Activated CD4-positive, alpha-beta memory T cell treated with anti-CD3 and anti-CD28 coated beads, Interleukin-2, amount 10 ng/mL, durations not matched to agents 7 days and 5 days (primary cell): ENCODE measurements at places on chromosomes 1 and 21.
A peak's percentile ranks its signal among the peaks of the same experiment; 100 is the strongest.

DNA sequence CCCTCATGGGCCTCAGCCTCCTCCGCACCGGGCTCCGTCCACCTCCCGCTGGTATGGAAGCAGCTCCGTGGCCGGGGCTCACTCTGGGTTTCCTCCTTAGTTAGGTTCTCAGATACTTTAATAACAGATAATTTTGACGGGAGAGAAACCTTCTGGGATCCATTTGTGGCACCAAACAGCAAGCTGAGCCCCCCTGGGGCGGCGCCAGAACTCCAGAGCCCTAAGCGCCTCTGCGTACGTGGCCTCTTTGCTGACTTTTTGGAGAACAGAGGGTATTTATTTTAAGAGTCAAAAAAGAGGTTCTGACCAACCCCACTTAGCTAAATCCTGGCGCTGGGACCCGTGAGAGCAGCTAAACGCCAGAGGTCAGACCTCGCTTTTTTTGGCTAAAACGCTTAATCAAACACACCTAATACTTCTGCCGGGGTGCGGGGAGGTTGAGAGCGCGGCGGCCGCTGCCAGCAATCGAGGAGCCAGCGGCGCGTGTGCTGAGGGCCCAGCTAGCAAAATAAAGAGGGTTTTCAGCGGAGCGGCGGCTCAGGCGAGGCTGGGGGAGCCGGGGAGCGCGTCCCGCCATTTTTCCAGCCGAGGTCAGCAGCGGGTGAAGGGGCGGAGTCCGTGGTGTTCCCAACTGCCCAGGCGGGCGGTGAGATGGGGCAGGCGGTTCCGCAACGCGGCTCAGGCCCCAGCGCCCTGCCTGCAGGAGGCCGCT lies 171.7 kb downstream of the PRDM16 start:
- DNase-seq = no peak

GRCh38 chr1:228802386-228803220 lies 67.3 kb downstream of the RHOU start:
- no peak for DNase-seq

GRCh38 chr21:35543746-35544145 lies 494.6 kb upstream of the RUNX1 start:
- DNase-seq = no peak

- DNase-seq = peak; percentile 62
These were observed 139.4 kb downstream of the DHRS3 start for GRCh38 chr1:12478612-12478985.

GRCh38 chr1:54227891-54228310 lies 27.9 kb downstream of the MRPL37 start:
- no peak for DNase-seq

DNA sequence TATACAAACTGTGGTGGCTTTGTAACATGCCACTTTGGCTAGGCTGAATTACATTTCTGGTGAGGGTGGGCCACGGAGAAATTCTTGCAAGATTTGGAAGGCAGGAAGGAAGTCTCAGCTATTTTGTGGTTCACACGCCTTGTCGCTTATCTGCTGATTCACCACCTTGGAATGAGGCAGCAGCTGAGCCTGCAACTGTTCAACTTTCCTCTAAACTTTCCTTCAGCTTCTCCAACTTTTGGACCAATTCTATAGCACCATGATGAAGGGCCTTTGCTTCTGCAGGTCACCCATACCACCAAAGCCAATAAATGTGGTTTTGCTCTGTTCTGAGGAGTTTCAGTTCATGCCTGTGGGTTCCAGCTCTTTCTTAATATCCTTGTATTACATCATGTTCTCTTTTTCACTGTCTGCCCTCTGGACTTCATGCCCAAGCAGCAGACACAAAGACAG lies 337.6 kb upstream of the SNX7 start:
- peak; percentile 48 for DNase-seq

DNA sequence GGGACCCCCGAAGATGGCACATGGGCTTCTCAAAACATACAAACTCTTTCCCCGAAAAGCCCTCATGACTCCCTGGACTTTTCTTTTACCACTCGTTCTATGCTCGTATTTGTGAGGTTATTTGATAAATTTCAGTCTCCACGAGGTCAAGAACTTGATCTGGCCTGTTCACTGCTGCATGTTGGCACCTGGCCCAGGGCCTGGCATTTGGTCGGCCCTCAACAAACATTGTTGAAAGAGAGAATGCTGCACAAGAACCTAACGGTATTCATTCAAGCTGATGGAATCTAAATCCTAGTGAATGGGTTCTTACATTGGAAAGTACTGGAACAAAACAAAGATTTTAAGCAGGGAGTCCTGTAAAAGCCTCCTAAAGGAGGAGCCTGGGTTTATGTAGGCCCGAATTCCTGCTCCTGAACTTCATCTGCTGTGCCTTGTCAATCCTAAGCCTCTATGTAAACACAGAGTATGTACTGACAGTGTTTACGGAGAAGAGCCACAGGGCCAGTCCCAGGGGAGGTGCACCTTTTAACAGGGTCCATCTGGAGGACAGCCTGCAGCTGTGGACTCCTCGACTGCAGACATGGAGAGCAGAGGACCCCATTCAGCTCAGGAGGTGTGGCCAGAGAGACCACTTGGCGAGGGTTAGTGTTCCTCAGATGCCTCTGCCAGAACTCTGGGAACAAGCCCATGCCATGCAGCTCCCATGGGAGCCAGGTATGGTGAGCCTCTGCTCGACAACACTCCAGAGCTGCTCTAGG lies 46.9 kb downstream of the L1TD1 start:
- no peak for DNase-seq

DNA sequence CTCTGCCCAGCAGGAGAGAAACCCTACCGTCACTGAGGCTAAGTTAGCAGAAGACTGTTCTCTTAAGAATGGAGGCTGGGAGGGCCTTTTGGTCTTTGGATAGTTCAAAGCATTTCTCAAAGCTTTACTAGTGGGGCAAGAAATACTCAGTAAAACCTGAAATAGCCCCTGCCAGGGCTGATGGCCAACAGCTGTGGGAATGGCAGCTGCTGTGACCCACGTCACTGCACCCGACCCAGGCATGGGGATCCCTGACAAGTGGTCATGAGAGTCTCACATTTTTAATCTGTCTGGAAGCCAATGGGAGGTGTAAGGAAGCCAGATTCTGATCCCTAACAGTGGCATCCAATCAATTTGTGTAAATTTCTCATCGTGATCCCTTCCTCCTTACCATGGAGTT lies 44.5 kb upstream of the ENAH start:
- DNase-seq = no peak

GRCh38 chr1:206588492-206588891 lies 23.8 kb downstream of the EIF2D start:
- DNase-seq = no peak

- no peak for DNase-seq
These were observed 130.8 kb downstream of the S1PR1 start for GRCh38 chr1:101367630-101368029.

DNA sequence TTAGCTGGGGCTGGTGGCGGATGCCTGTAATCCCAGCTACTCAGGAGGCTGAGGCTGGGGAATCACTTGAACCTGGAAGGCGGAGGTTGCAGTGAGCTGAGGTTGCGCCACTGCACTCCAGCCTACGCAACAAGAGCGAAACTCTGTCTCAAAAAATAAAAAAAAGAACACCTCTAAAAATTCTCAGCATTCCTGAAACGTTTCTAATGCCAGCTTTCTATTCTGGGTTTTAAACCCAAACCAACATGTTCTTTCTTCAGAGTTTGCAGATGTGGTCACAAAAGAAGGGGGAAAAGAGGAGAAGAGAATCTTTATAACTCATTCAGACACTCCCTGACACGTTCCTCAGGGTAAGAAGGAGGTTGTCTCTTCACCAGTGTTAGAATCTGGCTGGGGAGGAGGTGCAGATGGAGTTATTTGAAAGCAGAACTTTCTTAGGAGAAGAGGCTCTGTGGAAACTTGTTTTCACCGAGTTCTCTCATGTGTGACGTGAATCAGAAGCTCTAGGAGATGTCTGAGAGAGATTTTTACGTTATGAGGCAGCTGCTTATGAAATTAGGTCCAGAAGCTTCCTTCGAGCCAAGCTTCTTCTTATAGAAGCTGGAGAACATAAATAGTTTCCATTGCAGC lies 17.8 kb upstream of the CNR2 start:
- no peak for DNase-seq

- DNase-seq = no peak
These were observed 19.4 kb downstream of the RGL1 start for GRCh38 chr1:183824291-183824690.

- DNase-seq = no peak
These were observed 70.0 kb downstream of the PLD5 start for GRCh38 chr1:242454262-242455051.
